A549 treated with CpdA at 1 μM for 4 hours (cell line): ENCODE measurements at places on chromosomes 2 and 18. TPM values are rescaled to one million over a fixed set of nuclear protein-coding genes. Genes with fewer than 3 reads are reported as not detected.

NYAP2 gene
- total RNA-seq: 0.02 TPM in 1 of 5 replicates, not detected in the others

CCDC102B gene
- 0.28 to 0.49 TPM (median 0.42 TPM) in 3 of 5 replicates, not detected in the others for total RNA-seq

MYL1 gene
- total RNA-seq: not detected in 5 replicates

PKP4 gene
- 23.4 to 38.6 TPM (median 29.0 TPM) in 5 replicates for total RNA-seq

ASAP2 gene
- total RNA-seq: 27.8 to 37.4 TPM (median 34.4 TPM) in 5 replicates

ATOH8 gene
- total RNA-seq: 4.2 to 6.6 TPM (median 4.5 TPM) in 5 replicates

ACTR1B gene
- 30.3 to 44.5 TPM (median 39.2 TPM) in 5 replicates for total RNA-seq

NT5DC4 gene
- total RNA-seq: 0.49 TPM in 1 of 5 replicates, not detected in the others
